ENCODE measurements at places on chromosomes 3 and 15. TPM values are rescaled to one million over a fixed set of nuclear protein-coding genes. Genes with fewer than 3 reads are reported as not detected.

Gene SLC9C1
- not detected for total RNA-seq

Gene RAB6B
- total RNA-seq = 2.6 TPM

Gene PLIN1
- 0.32 TPM for total RNA-seq

Gene IL16
- total RNA-seq = not detected

Gene RLBP1
- not detected for total RNA-seq

DNA sequence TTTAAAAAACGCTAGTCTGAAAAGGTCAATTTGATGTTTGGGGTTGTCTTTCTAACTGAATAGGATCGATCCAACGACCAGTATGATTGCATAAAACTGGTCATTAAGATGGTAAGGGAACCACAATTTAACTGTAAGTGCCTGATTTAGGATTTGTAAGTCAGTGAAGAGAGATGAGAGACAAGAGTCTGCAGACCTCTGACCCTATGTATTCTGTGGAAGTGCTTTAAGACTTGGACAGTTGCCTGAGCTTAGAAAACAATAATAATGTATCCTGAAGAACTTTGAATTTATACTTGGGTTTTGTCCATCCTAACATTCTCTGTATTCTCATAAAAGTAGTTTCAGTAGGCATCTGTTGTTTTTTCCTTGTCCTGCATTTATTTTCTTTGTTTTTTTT lies 221.4 kb upstream of the SUCLG2 start:
- no peaks in the 10 kb centered on the region for H3K4me1 ChIP-seq
- DNase-seq = no peak
- H3K27ac ChIP-seq = no peak overlapping the region

- peaks cover 10% of the 10 kb centered on the region for H3K36me3 ChIP-seq
- H3K4me3 ChIP-seq = no peak overlapping the region
- DNase-seq = no peak
- H3K4me1 ChIP-seq = peaks cover 9% of the 10 kb centered on the region
- no peaks in the 10 kb centered on the region for H3K27me3 ChIP-seq
Observed at GRCh38 chr15:90959894-90960293, 5.2 kb downstream of the RCCD1 start.

DNA sequence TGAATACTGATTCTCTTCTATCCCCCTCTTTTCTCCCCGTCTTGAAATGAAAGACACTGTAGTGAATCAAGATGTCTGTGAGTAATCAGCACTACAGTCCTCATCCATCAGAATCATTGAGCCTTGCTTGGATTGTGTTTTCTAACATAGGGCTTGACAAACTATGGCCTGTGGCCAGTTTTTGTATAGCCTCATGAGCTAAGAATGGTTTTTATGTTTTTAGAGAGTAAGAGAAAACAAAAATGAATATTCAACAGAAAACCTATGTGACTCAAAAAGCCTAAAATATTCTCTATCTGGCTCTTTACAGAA lies 55.2 kb downstream of the PPM1L start:
- DNase-seq = no peak
- no peaks in the 10 kb centered on the region for H3K36me3 ChIP-seq
- H3K27me3 ChIP-seq = no peaks in the 10 kb centered on the region

DNA sequence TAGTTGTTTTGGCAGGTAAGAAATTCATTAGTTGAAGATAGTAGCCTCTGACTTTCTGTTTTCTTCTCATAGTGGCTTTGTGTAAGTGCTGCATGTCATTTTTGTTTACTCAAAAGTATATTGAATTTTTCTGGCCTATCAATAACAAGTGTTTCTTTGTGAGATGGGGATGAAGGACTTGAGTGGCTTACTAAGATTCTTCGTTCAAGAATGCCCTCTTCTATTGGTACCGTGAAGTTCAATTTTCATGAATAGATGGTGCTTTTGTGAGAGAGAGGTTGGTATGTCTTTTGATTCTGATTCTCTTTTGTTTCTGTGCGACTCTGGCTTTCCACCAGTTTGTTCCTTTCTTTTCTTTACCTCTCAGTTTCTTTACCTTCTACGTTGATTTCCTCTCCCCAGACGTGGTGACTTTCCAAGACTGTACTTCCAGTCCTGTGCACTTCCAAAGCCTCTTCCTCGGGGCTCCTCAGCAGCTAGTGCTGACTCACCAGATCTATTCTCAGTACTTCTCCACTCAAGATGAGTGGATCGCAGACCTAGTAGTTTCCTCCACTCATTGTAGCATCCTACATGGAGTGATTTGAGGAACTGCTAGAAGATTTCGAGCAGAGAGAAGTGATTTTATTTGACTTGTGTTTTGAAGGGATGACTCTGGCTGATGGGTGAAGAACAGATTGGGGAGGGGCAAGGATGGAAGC lies 82.0 kb upstream of the EPHB3 start:
- H3K4me3 ChIP-seq = no peak overlapping the region
- H3K36me3 ChIP-seq = no peaks in the 10 kb centered on the region
- no peaks in the 10 kb centered on the region for H3K4me1 ChIP-seq
- H3K27me3 ChIP-seq = peaks cover 3% of the 10 kb centered on the region

DNA sequence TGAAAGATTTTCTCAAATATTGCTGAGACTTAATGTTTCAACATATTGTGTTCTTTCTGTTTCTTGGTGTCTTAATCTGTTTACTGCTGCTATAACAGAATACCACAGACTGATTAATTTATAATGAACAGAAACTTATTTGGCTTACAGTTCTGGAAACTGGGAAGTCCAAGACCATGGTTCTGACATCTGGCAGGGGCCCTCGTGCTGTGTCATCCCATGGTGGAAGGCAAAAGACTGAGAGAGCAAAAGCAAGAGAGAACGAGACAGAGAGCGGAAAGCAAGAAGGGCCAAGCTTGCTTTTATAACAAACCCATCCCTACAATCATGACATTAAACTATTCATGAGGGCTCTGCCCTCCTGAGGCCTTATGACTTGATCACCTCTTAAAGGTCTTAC lies 88.7 kb downstream of the ARNT2 start:
- DNase-seq = no peak
- no peak overlapping the region for H3K27ac ChIP-seq
- no peak overlapping the region for H3K4me3 ChIP-seq
- no peaks in the 10 kb centered on the region for H3K27me3 ChIP-seq
- H3K4me1 ChIP-seq = no peaks in the 10 kb centered on the region

GRCh38 chr3:191158815-191159214 lies 40.2 kb upstream of the OSTN start:
- no peak overlapping the region for H3K27ac ChIP-seq
- DNase-seq = no peak
- H3K4me3 ChIP-seq = no peak overlapping the region
- no peaks in the 10 kb centered on the region for H3K4me1 ChIP-seq
- no peaks in the 10 kb centered on the region for H3K36me3 ChIP-seq

GRCh38 chr3:73215281-73215680 lies 153.8 kb downstream of the EBLN2 start:
- no peak overlapping the region for H3K4me3 ChIP-seq
- H3K36me3 ChIP-seq = no peaks in the 10 kb centered on the region
- H3K4me1 ChIP-seq = no peaks in the 10 kb centered on the region
- DNase-seq = no peak

- no peak overlapping the region for H3K4me3 ChIP-seq
- no peak for DNase-seq
- no peak overlapping the region for H3K27ac ChIP-seq
- peaks cover 3% of the 10 kb centered on the region for H3K27me3 ChIP-seq
- no peaks in the 10 kb centered on the region for H3K4me1 ChIP-seq
- no peaks in the 10 kb centered on the region for H3K36me3 ChIP-seq
Observed at GRCh38 chr3:72185549-72186399, 400.8 kb upstream of the PROK2 start.

GRCh38 chr3:184325715-184326369 lies 11.4 kb downstream of the EIF4G1 start:
- H3K36me3 ChIP-seq = peaks cover 97% of the 10 kb centered on the region
- no peaks in the 10 kb centered on the region for H3K4me1 ChIP-seq
- H3K27me3 ChIP-seq = no peaks in the 10 kb centered on the region
- no peak overlapping the region for H3K4me3 ChIP-seq

GRCh38 chr3:120177707-120178306 lies 83.6 kb upstream of the GSK3B start:
- no peaks in the 10 kb centered on the region for H3K27me3 ChIP-seq
- peak overlapping the region; percentile 54 for H3K27ac ChIP-seq
- no peaks in the 10 kb centered on the region for H3K36me3 ChIP-seq
- H3K4me1 ChIP-seq = peaks cover 10% of the 10 kb centered on the region
- H3K4me3 ChIP-seq = no peak overlapping the region

- no peaks in the 10 kb centered on the region for H3K27me3 ChIP-seq
- no peaks in the 10 kb centered on the region for H3K4me1 ChIP-seq
- no peak overlapping the region for H3K27ac ChIP-seq
- no peaks in the 10 kb centered on the region for H3K36me3 ChIP-seq
- peak; percentile 14 for DNase-seq
Observed at GRCh38 chr3:74273091-74273490, 341.4 kb downstream of the CNTN3 start.

- H3K36me3 ChIP-seq = no peaks in the 10 kb centered on the region
- no peak overlapping the region for H3K4me3 ChIP-seq
Observed at GRCh38 chr3:189099031-189099471, 72.7 kb upstream of the TPRG1 start.

DNA sequence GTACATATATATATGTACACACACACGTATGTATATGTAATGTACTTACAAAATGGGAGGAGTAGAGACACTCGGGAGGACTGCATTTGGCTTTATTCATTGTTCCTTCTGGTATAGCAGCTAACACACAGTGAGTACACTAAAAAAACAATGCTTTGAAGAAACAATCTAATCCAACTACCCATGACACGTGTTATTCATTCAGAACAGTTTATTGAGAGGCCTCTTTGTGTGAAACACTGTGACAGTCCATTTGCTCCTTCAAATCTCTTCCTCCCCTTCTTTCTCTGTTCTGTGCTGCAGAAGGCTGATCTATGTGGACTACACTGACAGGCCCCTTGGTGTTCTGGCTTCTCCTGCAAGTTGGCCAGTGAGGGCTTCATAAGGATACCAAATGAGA lies 1075.9 kb upstream of the CFAP20DC start:
- no peak overlapping the region for H3K4me3 ChIP-seq
- no peaks in the 10 kb centered on the region for H3K36me3 ChIP-seq
- H3K4me1 ChIP-seq = no peaks in the 10 kb centered on the region
- no peaks in the 10 kb centered on the region for H3K27me3 ChIP-seq
- no peak for DNase-seq

- no peaks in the 10 kb centered on the region for H3K36me3 ChIP-seq
- no peak overlapping the region for H3K27ac ChIP-seq
- peaks cover 24% of the 10 kb centered on the region for H3K4me1 ChIP-seq
- DNase-seq = no peak
Observed at GRCh38 chr15:69497076-69497475, 44.5 kb downstream of the RPLP1 start.

DNA sequence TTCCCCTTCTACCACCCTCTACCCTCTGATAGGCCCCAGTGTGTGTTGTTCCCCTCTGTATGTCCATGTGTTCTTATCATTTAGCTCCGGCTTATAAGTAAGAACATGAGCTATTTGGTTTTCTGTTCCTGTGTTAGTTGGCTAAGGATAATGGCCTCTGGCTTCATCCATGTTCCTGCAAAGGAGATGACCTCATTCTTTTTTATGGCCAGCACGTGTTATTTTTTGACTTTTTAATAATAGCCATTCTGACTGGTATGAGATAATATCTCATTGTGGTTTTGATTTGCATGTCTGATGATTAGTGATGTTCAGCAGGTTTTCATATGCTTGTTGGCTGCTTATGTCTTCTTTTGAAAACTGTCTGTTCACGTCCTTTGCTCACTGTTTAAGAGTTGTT lies 63.1 kb upstream of the NPHP3 start:
- no peaks in the 10 kb centered on the region for H3K27me3 ChIP-seq
- no peak overlapping the region for H3K4me3 ChIP-seq
- no peaks in the 10 kb centered on the region for H3K4me1 ChIP-seq
- peak; percentile 11 for DNase-seq
- no peaks in the 10 kb centered on the region for H3K36me3 ChIP-seq
- no peak overlapping the region for H3K27ac ChIP-seq

GRCh38 chr3:127066635-127067034 lies 83.7 kb downstream of the PLXNA1 start:
- H3K27ac ChIP-seq = no peak overlapping the region
- no peaks in the 10 kb centered on the region for H3K4me1 ChIP-seq
- no peaks in the 10 kb centered on the region for H3K27me3 ChIP-seq
- no peak overlapping the region for H3K4me3 ChIP-seq

DNA sequence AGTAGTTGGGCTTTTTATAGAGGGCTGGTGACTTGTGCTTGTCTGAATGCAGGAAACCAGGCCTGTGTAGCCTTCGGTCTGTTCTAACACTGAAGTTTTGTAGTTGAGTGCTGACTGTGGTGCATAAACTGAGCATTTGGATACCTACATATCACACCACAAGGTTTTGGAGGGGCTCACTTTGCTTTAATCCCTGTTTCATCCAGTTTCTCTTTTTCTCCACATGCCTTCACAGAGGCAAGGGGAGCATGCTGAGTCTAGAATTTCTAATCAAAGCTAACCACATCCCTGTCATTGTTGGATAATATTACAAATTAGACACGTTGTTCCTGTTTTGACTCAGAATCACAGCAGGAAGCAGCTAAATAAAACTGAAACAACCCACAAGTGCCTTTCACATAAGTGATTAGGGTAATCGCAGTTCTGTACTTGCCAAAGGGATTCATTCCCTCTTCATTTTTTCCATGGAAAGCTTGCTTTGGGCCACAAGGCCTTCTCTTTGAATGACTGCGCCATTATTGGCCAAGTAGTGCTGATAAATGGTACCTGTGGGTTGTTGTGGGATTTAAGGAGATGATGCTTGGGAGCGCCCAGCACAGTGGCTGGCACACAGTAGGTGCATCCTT lies 48.9 kb downstream of the TGFBR2 start:
- DNase-seq = peak; percentile 72
- H3K27me3 ChIP-seq = no peaks in the 10 kb centered on the region
- H3K4me1 ChIP-seq = peaks cover 31% of the 10 kb centered on the region
- peak overlapping the region; percentile 31 for H3K27ac ChIP-seq
- H3K36me3 ChIP-seq = peaks cover 3% of the 10 kb centered on the region

- peaks cover 10% of the 10 kb centered on the region for H3K27me3 ChIP-seq
- H3K4me3 ChIP-seq = no peak overlapping the region
- DNase-seq = no peak
- no peak overlapping the region for H3K27ac ChIP-seq
- no peaks in the 10 kb centered on the region for H3K36me3 ChIP-seq
- peaks cover 3% of the 10 kb centered on the region for H3K4me1 ChIP-seq
Observed at GRCh38 chr3:46495901-46496456, 1.8 kb upstream of the RTP3 start.

- H3K4me3 ChIP-seq = no peak overlapping the region
- peak; percentile 28 for DNase-seq
- H3K36me3 ChIP-seq = no peaks in the 10 kb centered on the region
- H3K4me1 ChIP-seq = no peaks in the 10 kb centered on the region
Observed at GRCh38 chr15:38545179-38545578, 19.4 kb downstream of the RASGRP1 start.

DNA sequence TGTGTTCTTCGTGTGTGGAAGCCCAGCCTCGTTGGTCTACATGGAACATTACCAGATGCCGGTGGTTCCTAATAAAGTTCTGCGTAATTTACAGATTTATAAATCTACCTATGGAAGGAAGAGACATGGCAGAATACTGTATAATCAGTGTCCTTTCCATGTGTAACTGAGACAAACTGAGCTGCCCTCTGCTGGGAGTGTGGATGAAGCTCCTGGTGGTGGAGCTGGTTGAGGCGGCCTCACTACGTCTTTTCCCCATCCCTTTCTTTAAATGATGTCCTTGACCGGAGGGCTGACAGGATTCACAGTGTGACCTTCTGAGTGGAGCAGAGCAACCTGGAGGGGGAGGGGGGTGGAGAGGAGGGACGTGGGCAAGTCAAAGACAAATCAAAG lies 267.0 kb upstream of the CHRM5 start:
- H3K36me3 ChIP-seq = no peaks in the 10 kb centered on the region
- no peak overlapping the region for H3K4me3 ChIP-seq
- no peaks in the 10 kb centered on the region for H3K27me3 ChIP-seq
- H3K27ac ChIP-seq = no peak overlapping the region
- no peaks in the 10 kb centered on the region for H3K4me1 ChIP-seq
- DNase-seq = no peak

Data from cardiac muscle cell (in vitro differentiated cells and primary cell).